ENCODE measurements at places on chromosomes 4 and X.

DNA sequence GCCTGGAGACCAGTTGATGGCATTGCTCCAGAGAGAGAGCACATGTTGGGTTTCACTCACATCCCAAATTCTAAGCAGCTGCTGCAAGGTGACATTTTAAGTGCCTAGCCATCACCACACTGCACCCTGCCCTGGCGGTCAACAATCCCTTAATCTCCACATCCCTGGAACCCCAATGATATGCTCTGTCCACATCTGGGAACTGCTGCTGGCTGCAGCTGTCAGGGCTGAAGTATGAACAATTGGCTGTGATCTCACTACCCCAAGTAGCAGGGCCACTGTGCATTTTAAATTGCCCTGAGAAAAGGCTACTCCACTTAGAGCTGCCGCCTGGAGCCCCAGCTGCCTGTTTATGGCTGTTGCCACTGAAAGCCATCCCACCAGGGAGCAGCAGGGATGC is 190.6 kb downstream of the ACTRT1 start:
- DNase-seq = no peak

DNA sequence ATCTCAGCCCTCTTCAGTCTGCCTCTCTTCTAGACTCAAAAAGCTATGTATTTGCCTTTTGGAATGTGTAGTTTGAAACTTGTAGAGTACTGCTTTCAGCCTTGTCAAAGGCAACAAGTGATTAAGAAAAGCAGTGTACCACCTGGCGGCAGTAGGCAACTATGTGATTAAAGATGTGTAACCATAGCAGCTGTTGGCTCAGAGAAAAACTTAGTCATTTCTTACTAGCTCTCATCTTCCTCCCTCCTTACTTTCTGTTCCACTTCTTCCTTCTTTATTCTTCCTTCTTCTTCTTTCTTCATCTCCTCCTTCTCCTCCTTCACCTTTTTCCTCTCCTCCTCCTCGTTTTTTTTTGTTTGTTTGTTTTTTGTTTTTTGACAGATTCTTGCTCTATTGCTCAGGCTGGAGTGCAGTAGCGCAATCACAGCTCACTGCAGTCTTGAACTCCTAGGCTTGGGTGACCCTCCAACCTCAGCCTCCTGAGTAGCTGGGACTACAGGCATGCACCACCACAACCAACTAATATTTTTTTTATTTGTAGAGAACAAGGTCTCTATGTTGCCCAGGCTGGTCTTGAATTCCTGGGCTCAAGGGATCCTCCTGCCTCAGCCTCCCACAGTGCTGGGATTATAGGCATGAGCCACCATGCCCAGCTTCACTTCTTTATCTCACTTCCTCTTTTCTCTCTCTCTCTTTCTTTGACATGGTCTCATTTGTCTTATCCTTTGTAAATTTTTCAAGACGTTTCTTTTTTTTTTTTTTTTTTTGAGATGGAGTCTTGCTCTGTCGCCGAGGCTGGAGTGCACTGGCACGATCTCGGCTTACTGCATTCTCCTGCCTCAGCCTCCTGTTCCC is 32.6 kb downstream of the ABHD18 start:
- no peak for DNase-seq

- DNase-seq = no peak
Observed at GRCh38 chrX:9557091-9557490, 92.2 kb downstream of the TBL1X start.

DNA sequence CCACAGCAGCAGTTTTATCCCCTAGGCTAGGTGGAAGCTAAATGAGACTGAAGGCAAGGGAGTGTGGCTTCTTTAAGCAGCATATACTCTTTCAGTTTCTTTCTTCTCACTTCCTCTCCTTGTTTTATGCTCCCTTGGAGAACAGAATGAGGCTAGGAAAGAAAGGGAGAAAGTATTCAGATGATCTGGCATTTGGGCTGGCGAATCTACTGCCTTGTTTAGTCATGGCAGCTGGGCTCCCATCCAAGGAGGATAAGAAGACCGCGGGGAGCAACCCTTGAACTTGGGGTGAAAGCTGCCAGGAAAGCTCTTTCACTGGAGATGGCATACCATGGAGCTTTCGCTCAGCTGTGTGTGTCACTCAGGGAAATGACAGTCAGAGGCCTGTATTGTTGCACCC is 72.1 kb downstream of the ARHGEF38 start:
- no peak for DNase-seq

GRCh38 chr4:155679343-155679742 is 12.7 kb downstream of the GUCY1A1 start:
- no peak for DNase-seq

GRCh38 chr4:110467400-110467799 is 8.6 kb upstream of the ENPEP start:
- no peak for DNase-seq

DNA sequence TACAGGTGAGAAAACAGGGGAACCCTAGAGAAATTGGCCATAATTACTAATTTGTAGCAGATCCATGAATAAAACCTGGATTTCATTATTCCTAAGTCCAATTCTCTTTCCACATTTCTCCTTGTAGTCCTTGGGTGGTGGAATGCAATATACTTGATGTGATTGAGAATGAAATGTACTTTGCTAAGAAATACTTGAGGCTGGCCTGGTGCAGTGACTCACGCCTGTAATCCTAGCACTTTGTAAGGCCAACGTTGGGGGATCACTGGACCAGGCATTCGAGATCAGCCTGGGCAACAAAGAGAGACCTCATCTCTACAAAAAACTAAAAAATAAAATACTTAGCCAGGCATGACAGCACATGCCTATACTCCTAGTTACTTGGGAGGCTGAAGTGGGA is 15.9 kb downstream of the TMEM184C start:
- DNase-seq = no peak

DNA sequence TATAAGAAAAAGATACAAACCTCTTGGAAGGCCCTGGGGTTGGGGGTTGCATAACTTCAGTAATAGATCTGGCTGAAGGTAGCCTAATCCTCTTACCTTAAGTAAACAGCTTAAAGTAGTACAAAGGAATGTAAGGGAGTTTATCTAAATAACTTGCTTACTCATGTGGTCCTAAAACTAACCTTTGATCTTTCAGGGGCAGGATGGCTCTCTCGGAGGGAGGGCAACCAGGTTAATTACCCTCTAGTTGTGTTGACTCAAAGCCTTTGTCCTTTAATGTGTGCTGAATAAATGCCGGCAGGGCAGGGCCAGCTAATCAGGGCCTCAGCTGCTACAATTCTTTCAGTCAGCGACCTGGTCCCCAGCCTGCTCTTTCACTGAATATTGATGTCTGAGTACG is 822.0 kb upstream of the SLIT2 start:
- no peak for DNase-seq

DNA sequence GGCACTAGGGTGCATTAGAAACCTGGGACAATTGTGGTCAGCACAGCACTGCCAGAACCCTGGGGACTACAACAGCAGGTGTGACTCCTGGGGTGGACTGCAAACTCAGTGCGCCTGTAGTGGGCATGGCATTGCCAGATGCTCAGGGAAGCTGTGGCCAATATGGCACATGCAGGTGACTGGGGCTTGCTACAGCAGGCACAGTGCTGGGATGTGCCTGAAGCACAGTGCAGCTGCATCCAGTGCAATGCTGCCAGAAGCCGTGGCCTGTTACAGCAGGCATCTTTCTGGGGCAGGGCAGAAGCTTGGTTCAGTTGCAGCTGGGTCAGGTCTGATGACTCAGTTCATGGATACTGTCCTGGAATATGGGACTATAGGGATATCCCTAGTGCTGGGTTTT is 445.8 kb downstream of the CCSER1 start:
- DNase-seq = no peak

DNA sequence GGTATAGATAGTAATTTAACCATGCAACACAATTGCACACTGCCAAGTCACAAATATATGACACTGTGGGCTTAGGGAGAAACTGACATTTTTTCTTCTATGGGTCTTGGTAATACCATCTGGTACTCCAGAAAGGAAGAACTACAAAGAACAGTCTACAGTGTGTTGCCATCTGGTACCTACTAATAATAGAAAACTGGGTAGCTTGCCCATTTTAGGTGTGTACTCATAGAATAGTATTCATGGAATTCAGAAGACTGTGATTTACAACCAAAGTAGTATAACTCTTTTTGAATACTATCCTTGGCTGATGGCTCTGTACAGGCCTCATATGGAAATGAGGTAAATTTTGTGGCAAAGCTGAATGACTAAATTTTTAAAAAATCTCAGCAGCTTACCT is 132.6 kb upstream of the RPS6KA6 start:
- no peak for DNase-seq

GRCh38 chrX:15059474-15059873 is 186.3 kb downstream of the MOSPD2 start:
- DNase-seq = no peak

DNA sequence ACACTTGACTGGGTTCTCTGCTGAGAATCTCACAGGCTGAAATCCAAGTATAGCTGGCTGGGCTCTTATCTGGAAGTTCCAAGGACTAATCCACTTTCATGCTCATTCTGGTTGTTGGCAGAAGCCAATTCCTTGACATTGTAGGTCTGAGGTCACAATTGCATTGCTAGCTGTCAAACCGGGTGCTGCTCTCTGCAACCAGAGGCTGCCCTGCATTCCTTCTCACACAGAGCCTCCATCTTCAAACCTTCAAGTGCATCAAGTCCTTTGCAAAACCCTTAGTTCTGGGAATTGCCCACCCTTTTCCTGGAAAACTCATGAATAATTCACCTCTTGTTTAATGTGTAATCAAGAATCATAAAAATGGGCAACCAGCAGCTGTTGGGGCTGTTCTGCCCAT is 404.2 kb downstream of the KCNIP4 start:
- no peak for DNase-seq

DNA sequence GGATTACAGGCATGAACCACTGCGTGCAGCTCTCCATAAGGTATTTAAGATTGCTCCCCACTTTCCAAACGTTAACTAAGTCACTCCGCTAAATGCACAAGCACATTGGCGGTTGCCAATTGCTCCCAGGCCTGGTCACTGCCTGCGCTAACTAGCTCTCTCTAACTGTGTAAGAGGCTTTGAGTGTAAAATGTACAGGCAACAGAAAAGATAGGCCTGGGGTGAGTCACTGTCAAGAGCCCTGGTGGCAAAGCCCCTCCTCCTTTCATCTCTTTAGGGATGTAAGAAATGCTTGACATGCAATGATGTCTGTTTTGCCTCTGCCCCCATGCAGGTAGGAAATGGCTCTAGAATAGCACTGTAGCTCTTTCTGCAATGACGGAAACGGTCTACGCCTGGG is 329.7 kb upstream of the GATB start:
- no peak for DNase-seq

DNA sequence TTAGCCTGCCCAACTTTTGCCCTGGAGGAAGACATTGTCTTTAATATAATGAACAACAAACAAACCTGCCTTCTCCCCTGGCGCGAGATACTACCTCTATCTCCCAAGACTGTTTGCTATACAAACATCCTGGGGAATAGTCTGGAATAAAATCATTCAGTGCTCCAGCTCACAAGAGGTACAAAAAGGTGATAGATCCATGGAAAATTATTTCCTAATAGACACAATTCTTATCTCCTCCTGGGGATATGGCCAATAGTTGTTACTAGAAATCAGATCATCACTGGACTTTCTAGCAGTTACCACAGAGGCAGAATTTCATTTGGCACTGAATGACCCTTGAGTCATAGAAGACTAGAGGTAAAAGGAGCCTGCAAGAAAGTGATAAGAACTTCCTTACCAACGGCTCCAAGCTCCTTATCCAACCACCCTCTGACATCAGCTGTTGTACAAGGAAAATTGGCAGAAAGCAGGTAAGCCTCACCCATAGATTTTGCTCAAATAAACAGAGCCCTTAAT is 38.1 kb downstream of the MID1 start:
- DNase-seq = no peak

DNA sequence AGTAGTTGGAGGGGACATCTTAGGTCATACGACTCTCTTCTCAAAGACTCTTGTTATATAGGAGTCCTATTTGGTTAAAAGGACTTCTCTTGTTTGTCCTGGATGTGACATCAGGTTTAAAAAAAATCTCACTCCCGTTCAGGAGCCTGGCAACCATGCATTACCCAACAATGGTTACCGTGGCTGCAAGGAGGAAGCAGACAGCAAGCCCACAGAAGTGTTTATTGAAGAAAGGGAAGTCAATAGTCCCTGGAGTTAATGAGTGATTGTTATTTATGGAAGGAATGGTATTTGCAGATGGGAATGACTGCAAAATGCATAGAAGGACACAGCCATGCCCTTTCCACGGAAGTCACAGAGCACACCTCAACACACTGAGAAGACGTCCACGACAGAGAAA is 75.9 kb upstream of the ENPP6 start:
- DNase-seq = no peak

- DNase-seq = no peak
Observed at GRCh38 chr4:128525992-128526630, 238.5 kb upstream of the PGRMC2 start.

DNA sequence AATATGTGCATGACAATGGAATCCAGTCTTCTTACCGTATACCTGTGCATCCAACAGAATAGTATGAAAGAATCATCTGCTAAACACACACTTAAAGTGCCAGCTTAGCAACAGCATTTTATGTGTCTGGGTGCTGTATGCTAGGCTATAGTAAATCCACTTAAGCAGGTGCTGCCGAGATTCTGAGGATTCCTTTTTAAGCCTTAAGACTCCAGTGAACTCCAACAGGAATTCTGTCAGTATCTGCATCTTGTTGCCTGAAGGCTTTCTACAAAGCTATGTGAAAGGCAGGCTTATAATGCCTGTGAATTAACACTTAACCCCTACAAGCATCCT is 1076.4 kb upstream of the PABPC4L start:
- DNase-seq = no peak

DNA sequence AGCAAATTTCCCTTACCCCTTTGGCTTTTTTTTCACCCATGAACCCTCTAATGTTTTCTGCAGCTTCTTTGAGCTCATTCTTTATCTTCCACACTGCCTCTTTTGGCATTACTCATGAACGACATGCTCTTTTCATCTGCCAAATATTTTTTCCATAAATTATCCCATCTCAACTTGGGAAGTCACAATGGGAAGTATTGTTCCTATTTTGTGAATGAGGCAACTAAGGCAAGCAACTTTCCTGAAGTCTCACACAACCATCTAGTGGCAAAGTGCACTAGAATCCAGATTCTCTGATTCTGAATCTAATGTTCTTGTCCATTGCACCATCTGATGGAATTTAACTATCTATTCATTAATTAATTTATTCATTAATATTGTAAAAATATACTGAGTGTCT is 625 bp downstream of the RTL9 start:
- no peak for DNase-seq

DNA sequence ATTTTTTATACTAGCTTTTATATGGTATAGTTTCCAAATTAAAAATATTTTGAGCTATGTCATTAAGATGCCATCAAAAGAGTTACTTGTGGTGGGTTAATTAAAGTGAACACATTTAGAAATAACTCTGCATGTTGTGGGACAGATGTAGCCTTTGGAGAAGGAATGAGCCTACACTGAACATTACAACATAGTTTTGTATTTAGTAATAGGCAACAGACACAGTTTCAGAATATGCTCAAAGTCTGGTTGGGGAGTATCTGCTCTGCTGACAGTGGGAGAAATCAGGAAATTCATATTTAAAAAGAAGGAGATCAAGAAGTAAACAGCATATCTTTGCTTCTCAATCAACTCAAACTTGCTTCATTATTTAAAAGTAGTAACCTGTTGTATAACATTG is 23.7 kb downstream of the EMCN start:
- DNase-seq = no peak

- DNase-seq = no peak
Observed at GRCh38 chrX:5648941-5649568, 579.6 kb downstream of the NLGN4X start.

All from NCI-H1417 treated with DMSO at 0.1 percent for 48 hours (cell line).